CD4-positive, alpha-beta T cell treated with Interleukin-15 for 1 hour (primary cell): ENCODE measurements at places on chromosomes 2 and 18.

DNA sequence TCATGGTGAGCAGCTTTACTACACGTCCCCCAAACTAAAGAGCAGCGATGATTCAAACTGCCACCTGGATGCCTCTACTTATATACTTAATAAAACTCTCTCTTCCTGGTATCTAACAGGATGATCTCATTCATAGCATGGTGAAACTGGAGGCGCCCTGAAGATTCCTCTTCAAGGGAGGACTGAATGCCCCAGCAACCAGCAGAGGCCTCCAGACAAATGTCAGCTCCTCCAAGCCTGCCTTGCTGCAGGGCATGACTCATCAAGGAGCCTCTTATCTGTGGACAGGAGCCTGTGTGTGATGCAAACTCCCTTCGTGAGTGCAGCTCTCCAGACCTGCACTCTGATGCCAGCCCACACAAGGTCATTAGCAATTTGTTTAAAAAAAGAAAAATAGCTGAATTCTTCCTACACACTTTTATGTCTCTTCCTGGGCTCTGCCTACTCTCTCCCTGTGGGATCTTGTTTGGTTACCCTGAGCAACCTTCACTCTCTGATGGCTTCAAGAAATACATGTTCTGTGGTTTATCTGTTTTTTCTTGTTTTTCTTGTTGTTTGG, 30.2 kb downstream of the LONRF2 start:
- no peak for DNase-seq

DNA sequence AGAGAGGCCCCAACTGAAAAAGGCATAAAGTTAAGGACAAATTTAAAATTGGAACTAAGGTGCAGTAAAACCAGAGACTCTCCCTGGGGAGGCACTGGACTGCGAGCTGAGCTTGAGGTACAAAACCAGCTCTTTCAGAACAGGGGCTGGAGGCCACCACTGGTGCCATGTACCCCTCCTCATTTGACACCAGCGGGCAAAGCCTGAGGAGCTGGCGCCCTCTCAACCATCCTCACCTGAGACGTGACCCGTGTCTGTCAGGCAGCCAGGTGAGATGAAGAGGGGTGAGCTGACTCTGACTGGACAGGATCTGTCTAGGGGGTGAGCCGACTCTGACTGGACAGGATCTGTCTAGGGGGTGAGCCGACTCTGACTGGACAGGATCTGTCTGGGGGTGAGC, 68.5 kb downstream of the TMEM18 start:
- DNase-seq: no peak

DNA sequence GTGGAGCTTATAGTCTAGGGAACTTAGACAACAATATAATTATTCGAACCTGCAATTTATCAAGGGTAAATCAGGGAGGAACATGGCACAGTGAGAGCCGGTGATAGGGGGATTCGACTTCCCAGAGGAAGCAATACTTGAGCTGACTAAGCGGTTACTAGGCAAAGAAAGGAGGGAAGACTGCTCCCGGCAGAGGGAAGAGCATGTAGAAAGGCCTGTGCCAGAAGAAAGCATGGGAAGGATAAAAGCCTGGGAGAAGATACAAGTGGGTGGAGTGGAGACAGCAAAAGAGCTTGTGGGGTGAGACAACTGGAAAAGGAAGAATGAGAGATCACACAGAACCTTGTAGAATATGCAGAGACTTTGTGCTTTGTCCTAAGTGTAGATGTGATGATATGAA, 93.3 kb downstream of the MARCHF4 start:
- no peak for DNase-seq

DNA sequence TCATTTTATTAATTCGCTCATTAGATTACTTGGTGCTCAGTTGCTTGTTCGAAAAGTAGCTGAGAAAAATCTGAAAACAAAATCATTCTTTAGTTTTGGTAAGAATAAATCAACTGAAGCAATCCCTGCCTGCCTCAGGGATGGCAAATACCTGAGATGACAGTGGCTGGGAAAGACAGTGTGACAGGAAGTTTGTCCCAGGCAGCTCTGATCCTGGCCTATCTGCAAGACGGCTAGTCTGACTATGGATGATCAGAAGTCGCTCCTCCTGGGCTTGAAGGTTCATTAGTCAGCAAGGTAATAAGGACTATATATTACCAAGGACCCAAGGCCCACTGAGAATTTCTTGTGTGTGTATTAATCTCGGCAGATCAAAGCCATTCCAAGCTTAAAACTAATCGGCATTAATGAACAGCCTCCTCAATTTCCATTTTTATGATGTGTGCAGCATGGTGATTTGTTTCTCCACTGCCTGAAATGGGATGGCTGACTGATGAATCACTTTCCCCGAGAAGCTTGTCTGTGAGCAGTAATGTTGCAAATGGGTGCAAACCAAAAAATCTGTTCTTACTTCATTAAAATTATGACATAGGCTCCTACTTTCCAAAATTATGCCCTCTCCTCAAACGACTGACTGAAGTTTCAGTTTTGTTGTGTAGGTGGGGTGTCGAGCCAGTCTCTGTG, 199.9 kb downstream of the ACTR3 start:
- no peak for DNase-seq

DNA sequence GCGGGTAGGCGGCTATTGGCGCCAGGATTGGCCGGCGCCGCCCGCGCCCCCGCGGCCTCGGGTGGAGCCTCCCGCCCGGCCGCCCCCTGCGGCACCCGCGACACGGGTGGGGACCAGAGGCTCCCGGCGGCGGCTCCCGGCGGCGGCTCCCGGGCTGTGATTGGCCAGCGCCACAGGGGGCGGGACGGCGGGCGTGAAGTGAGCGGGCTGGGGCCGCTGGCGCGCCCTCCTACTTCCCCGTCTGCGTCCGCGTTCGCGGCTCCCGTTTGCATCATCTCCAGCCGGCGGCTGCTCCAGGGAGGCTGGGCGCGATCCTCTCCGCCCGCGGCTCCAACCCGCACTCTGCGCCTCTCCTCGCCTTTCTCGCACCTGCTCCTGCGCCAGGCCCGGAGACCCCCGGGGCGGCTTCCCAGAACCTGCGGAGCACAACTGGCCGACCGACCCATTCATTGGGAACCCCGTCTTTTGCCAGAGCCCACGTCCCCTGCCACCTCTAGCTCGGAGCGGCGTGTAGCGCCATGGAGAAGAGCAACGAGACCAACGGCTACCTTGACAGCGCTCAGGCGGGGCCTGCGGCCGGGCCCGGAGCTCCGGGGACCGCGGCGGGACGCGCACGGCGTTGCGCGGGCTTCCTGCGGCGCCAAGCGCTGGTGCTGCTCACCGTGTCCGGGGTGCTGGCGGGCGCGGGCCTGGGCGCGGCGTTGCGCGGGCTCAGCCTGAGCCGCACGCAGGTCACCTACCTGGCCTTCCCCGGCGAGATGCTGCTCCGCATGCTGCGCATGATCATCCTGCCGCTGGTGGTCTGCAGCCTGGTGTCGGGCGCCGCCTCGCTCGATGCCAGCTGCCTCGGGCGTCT, at the start of gene SLC1A4:
Gene SLC1A4, plus strand, starts transcription at position 274 of the 856 bp plus-strand sequence. Its CDS starts 245 bp downstream, at position 519.
- DNase-seq: peak; percentile 86

GRCh38 chr2:214902286-214902685, 92.8 kb upstream of the BARD1 start:
- no peak for DNase-seq

- no peak for DNase-seq
Measured at GRCh38 chr18:77905449-77906055, 655.9 kb downstream of the GALR1 start.

- DNase-seq: no peak
Measured at GRCh38 chr2:235950473-235950809, 217.7 kb downstream of the GBX2 start.

- DNase-seq: no peak
Measured at GRCh38 chr18:9321736-9322135, 12.8 kb upstream of the TWSG1 start.

DNA sequence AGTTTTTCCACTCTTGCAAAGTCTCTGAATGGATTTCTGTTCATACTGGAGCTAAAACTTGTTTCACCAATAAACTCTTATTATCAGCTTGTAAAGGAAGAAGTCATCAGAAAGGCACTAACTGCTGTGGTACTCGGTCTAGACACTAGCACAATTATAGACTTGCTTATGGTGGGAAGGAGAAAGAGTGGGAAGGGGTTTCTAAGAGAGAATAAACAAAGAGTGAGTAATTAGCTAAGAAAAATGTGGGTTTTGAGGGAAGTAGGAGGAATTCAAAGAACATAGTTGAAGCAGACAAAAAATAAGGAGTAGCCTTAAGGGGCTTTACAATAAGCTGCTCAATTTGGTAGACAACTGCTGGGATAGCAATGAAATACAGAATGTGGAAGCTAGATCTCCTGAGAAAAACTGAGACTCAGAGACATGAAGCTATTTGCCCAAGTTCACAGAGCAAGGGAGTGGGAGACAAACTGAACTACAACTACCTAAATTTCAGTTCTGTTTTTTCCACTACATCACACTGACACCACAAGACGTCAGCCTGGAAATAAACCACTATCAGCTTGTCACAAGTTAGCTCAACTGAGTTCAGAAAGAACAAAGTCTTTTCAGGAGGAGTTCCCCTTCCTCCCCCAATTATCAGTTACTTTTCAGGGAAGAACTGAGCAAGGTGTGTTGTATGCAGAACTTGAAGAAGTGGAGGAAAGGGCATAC, 59.7 kb downstream of the MAP4K3 start:
- DNase-seq: peak; percentile 41

GRCh38 chr18:28176698-28176947, 307 bp downstream of the CDH2 start:
- no peak for DNase-seq

DNA sequence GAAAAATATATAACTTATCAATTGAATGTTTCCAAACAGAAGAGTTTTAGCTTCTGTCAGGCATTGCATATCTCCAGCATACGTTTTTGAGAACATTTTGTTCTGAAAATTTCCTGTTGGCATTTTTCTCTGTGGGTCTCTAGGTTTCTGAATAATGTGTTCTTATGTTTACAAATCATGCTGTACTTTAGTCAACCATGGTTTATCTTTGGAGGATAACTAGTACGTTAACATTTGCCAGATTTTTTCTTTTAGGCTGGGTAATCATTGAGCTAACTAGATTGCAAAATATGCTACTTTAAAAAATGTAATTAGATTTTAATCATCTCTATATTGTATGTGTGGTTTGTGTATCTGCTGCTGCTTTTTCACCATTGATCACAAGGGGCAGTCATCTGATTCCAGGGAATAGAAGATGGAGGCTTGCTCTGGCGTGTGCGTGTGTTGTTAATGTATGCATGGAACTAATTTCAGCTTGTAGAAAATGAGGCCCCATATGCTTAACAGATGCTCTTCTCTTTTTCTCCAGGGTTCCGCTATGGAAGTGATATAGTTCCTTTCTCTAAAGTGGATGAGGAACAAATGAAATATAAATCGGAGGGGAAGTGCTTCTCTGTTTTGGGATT, 21.3 kb downstream of the XRCC5 start:
- DNase-seq: no peak

DNA sequence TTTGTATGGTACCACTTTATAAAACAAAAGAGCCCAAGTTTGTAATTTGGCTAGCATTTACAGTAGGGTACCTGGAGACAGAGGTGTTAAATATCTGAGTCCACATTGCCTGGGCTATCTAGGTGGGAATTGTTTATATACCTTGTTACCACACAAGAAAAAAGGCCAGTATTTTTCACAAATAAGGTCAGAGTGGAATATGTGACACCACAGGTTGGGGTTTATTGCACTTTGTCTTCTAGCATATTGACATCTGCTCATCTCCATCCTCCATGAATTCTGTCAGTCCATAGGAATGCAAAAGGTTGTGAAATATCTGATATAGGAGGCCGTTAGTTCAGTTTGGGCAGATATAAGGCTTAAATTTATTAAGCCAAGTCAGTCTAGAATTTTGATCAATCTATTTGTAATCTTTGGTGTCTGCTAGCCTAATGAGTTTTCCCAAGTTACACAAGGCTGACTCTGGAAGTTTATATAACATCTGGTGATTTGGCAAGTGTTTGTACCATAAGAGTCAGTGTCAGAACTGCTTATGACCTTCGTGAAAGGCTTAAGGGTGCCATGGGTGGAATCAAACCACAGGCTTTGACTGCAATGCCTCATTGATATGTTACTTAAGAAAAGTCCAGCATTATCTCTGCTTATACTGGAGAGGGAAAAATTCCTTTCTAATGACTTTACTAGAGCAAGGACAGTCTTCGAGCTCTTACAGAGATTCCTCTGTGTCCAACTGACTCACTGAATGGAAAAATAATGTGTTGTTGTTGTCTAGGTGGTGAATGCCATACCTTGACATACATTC, 11.3 kb upstream of the DPP4 start:
- DNase-seq: no peak

- no peak for DNase-seq
Measured at GRCh38 chr2:62141142-62141740, 54.7 kb upstream of the B3GNT2 start.

GRCh38 chr2:72116081-72116533, 31.6 kb downstream of the CYP26B1 start:
- no peak for DNase-seq

DNA sequence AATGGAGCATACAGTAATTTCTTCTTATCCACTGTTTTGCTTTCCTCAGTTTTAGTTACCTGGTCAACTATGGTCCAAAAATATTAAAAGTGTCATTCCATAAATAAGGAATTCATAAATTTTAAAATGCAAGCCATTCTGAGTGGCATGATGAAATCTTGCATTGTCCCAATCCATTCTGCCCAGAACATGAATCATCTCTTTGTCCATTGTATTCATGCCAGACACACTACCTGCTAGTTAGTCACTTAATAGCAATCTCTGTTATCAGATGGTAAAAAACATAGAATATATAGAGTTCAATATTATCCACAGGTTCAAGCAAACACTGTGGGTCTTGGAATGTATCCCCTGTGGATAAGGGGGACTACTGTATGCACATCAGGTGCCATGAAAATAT, 872.2 kb upstream of the NXPH2 start:
- no peak for DNase-seq
